ENCODE measurements at places on chromosomes 2 and 18.

GRCh38 chr2:168457190-168457895 lies 1.3 kb downstream of the CERS6 start:
- DNase-seq, result peak; percentile 35

DNA sequence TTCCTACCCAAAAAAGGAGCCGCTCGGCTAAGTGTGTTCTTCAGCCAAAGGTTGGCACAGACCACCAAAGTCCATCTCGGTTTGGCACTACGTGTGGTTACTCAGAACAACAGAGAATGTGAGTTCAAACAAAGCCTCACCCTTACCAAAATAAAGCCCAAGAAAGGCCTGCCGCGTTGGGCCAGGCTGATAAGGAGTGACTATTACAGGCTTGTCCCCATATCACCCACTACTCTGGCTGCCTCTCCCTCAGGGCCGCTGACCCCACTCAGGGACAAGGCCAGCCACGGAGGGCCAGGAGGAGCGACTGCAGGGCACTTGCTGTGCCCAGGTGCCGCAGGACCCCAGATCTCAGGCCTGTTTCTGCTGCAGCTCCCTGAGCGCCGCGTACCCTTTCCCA lies 13.8 kb downstream of the HS1BP3 start:
- no peak for DNase-seq

DNA sequence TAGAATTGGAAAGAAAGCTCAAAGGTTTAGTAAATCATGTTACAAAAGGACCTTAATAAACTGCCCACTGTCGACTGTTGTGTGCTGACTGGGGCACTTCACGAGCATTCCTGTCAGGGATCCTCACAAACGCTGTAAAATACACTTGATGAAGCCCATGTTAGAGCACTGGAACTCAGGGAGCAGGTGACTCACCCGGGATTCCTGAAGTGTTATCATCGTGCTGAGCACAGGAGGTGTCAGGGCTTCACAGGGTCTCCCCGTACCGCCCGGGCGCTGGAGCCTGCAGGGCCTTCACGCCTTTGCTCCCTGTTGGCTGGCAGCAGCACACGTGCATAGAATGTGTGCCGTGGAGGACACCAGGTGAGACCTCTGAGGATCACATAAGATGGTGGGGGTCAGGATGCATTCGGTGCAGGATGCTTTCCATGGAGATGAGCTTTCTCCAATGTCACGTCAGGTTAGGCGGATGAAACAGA lies 187.3 kb downstream of the SNTG2 start:
- no peak for DNase-seq

GRCh38 chr18:10525371-10525691 lies 496 bp upstream of the NAPG start:
- DNase-seq, result no peak

Measured in activated CD4-positive, alpha-beta T cell treated with anti-CD3 and anti-CD28 coated beads for 36 hours (primary cell).